ENCODE measurements at places on chromosomes 2 and 18.

GRCh38 chr2:60554074-60554645 is 706 bp upstream of the BCL11A start:
- DNase-seq: no peak

- DNase-seq: no peak
Measured at GRCh38 chr2:124623560-124623959, 598.5 kb downstream of the CNTNAP5 start.

DNA sequence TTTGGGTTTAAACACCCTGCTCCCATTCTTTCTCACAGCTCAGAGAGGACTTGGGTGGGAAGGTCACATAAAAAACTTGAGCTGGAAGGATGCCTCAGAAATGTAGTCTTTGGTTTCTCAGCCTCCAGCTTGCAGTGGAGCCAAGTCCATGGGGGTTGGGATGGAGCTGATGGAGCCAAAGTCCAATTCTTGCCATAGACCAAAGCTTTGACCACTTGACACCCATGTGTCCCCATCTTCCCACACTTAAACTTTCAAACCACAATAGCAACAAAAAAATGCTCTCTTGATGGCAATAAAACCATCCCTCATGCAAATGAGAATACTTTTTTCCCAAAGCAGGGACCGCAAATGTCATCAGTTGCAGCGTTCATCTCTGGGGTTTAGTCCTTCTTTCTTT is 14.7 kb upstream of the DAW1 start:
- no peak for DNase-seq

DNA sequence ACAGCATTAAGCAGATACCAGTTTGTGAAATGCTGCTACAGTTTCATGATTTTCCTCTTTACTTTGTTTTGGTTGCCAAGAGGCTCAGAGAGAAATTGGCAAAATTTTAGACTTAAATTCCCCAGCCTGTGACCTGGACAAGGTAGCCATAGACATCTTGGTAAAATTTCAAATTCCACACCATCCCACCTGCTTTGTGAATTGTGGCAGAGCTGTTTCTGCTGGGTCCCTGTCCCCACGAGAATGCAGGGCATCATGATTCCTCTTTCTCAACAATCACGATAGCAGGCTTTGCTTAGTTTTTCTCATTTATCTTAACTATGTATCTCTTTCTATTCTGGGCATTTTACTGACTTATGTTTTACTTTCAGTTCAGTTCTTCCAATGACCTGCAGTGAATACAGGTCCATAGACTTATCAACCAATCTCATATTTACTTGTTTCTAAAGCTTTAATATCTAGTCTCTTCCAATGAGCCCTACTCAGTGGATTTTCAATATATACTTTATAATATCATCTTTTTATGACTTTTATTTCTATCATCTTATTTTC is 351.6 kb downstream of the SOCS6 start:
- DNase-seq: no peak

- no peak for DNase-seq
Measured at GRCh38 chr18:48742706-48743475, 204.1 kb downstream of the CTIF start.

DNA sequence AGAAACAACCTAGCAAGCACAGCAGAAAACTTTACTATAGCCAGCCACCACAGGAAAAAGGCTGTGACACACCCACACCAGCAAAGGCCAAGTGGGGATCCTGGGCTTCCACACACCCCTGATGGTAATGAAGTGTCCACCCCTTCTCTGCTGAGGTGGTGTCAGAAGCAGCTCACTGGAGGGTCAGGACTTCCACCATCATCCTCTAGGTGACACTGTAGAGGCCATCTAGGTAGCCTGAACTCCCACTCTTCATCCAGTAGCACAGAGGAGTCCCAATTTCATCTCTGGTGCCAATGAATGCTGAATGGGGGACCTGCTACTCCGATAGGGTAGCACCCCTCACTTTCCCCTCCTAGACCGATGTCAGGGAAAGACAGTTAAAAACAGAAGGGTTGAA is 1544.4 kb downstream of the LRP1B start:
- peak; percentile 57 for DNase-seq

DNA sequence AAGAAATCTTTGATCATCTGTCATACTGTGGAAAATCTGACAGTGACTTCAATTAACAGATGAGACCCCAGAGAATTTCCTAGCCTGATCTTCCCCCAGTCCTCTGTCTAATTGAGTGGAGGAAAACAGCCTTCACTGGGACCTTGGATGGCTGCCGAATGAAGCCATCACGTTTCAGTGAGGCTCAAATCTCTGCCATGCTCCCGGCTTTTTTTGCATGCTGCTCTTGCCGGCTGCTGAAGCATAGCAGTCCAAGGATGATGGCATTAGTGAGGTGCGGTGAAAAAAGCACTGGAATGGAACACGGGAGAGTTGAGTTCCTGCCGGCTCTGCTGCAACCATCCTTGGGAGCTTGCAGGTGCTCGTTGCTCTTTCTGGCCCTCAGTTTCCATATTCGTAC is 430.5 kb downstream of the SLC4A3 start:
- no peak for DNase-seq

DNA sequence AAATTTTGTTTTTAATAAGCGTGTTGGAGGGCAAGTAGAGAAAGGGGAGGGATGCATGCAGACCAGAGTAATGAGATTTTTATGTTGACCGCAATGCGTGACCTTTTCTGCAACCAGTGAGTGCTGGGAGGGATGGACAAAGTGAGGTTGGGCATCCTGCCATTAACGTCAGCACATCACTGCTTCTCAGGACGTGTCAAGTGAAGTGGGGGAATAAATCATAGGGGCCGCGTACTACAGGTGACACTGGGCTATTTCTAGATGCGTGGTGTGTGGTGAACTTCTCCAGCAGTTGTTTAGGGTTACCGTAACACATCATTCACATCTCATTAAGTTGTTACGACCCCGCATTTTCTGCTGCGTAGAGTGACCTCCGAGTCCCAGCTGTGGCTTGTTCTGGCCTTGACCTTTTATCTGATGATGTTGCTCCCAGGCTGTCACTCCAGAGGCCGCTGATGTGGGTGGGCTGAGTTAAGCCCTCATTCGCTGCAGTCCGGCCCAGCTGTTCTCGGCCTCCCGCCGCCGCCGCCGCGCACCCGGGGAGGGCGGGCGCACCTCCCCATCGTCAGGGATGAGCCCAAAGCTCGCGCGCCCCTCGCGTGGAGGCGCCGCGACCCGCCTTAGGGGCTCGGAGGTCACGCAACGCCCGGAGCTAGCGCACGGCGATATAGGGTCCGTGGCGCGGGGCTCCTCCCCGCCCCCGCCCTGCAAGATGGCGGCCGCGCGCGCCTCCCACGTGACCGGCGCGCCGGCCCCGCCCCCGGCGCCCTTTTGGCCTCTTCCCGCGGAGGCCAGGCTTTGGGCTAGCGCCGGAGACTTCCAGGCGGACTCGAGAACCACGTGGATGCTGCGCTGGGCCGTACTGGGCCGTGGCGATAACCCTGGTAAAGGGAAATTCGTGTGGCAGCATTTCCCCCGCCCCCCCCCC is 3.5 kb downstream of the ZCCHC2 start:
- peak; percentile 67 for DNase-seq

DNA sequence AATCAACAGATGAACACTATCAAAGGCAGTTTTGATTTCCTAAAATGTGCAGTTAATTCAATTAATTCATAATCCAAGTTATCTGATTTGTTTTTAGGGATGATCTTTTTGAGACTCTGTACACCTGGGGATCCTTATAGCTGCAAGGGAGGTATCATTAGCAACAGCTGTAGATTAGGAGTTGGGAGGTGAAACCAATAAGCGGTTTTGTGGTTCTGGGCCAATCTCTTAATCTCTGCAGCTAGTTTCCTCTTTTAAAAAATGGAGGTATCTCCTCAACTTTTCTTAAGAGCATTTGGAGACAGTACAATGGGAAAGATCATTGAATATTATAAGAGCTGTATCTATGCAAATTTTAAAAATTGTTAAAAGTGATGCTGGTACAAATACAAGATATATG is 126.0 kb downstream of the MC4R start:
- DNase-seq: no peak

DNA sequence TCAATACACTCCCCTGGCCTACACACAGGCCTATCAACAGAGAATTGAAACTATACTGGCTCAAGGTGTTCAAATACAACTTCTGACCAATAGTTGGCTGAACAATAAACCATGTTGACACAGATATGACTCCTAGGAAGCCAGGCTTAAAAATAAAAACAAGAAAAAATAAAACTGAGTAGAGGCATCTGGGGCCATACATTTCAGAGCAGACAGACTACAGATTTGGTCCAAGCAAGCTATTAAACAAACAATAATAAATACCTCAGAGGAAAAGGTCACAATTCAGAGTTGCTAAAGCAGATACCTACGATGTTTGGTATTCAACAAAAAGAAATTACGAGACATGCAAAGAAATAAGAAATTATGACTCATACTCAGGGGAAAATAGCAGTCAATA is 132.8 kb upstream of the ACVR2A start:
- no peak for DNase-seq

DNA sequence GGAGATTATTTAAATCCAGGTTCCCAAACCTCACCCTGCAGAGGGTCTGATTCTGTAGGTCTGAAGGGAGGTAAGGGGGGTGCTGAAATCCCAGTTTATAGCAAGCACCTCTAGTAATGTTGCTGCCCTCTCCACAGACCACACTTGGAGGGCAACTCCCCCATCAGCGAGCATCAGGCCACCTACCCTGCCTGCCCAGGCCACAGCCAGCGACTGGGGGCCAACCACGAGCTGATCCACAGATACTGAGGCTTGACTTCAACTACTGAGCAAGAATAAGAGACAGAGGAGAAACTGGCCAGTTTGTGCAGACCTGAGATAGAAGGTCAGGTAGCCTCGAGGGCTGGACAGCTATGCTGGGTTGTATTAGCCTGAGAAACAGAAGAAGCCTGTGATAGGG is 36.3 kb upstream of the LBH start:
- no peak for DNase-seq

GRCh38 chr2:105439141-105439540 is 40.3 kb upstream of the FHL2 start:
- DNase-seq: no peak

- no peak for DNase-seq
Measured at GRCh38 chr2:27689424-27689823, 25.7 kb downstream of the SLC4A1AP start.

- peak; percentile 70 for DNase-seq
Measured at GRCh38 chr2:15797231-15797938, 143.0 kb upstream of the MYCN start.

DNA sequence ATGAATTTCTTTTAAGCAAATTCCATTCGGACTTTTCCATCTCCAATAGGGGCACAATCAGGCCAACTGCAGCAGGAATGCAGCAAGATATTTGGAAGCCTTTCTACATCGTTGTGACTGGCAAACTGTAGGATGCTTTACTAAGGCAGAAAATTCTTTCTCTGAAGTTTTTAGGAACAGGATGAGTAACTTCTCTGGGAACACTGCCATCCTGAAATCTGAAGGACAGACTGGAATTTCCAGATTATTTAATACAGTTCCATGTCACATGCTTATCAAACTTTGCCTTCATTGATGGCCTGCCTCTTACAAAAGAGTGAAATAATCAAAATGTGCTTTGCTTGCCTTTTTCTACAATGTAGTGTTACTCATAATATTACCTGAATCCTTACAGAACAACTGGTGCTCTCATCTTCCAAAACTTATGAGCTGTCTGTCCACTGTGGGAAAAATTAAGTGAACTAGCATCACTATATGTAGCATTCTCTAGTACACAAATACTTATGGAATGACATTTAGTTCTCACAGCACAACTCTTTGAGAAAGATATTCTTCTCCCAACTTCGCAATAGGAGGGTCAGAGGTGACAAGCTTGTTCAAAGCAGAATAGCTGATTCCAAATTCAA is 32.0 kb upstream of the MAP2 start:
- DNase-seq: no peak

DNA sequence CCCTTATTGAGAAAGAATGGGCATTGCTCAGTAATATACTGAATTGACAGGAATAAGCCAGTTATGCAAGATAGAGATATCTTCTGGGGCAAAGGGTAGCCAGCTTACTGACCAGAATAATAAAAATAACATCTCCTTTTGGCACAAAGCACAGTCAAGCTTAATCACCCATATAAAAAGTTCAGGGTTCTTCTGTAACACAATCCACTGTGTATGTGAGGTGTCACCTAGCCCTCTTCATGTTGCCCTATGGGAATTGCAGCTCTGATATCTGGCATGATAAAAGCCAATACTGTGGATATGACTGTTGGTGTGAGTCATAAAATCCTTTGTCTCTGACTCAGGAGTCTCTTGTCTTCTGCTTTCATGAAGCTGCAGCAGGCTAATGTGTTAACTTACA is 90.8 kb downstream of the DSEL start:
- DNase-seq: no peak

GRCh38 chr2:231138699-231139098 is 13.9 kb upstream of the HTR2B start:
- no peak for DNase-seq

DNA sequence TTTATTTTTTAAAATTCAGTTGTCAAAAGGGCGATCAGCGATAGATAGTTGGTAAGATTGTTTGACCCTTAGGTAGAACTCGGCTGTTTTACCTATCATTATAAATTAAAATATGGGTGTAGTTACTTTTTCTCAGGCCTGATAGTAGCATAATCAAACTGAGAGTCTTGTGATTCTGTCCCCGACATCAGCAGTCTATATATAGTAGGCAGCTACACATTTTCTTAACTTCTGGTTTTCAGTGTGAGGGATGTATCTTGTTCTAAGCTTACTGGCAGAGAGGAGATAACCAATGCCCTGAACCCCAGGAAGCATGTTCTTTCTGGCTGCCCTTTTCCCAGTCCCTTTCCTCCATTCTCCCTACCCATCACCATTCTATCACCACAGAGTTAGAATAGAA is 56.6 kb downstream of the XRCC5 start:
- DNase-seq: no peak

GRCh38 chr18:42086288-42086687 is 131.3 kb downstream of the PIK3C3 start:
- DNase-seq: peak; percentile 0

- peak; percentile 50 for DNase-seq
Measured at GRCh38 chr2:121076498-121076820, 208.5 kb downstream of the TFCP2L1 start.

GRCh38 chr2:219261024-219261855 is 7.5 kb upstream of the TUBA4A start:
- no peak for DNase-seq

GRCh38 chr2:59888015-59888414 is 665.4 kb downstream of the BCL11A start:
- DNase-seq: peak; percentile 15

GRCh38 chr18:78477840-78478239 is 501.8 kb upstream of the SALL3 start:
- DNase-seq: no peak

GRCh38 chr18:28408528-28408927 is 231.6 kb upstream of the CDH2 start:
- DNase-seq: no peak

GRCh38 chr2:55482186-55482884 is 37.2 kb upstream of the CFAP36 start:
- no peak for DNase-seq
